ENCODE measurements at places on chromosomes 6 and 20. TPM values are rescaled to one million over a fixed set of nuclear protein-coding genes. Genes with fewer than 3 reads are reported as not detected.

ZKSCAN8 gene
- total RNA-seq = 47.6 TPM

TOX2 gene
- total RNA-seq = 2.5 TPM

DNA sequence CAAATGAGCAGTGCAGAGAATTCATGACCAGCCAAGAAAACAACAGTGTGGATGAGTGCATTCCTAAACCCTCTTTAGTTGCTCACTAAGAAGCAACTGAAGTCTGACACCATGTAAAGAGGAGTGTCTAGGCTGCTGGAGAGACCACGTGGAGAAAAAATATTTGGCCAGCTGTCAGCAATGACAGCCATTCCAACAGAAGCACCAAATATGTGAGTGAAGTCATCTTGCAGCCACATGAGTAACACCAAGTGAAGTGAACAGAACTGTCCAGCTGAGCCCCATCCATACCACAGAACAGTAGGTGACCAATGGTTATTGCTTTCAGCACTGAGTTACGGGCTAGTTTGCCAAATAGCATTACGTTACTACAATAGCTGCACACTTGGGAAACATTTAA is 89.4 kb downstream of the TBXT start:
- H3K4me1 ChIP-seq = no peaks in the 10 kb centered on the region
- no peak for DNase-seq
- no peak overlapping the region for H3K27ac ChIP-seq
- no peaks in the 10 kb centered on the region for H3K27me3 ChIP-seq
- no peak overlapping the region for H3K4me3 ChIP-seq
- no peaks in the 10 kb centered on the region for H3K36me3 ChIP-seq

- DNase-seq = no peak
- no peak overlapping the region for H3K27ac ChIP-seq
- no peaks in the 10 kb centered on the region for H3K36me3 ChIP-seq
Observed at GRCh38 chr6:31354864-31355582, 2.0 kb downstream of the HLA-B start.

Measured in progenitor cell of endocrine pancreas (in vitro differentiated cells).